ENCODE measurements at places on chromosomes 2 and 18.

DNA sequence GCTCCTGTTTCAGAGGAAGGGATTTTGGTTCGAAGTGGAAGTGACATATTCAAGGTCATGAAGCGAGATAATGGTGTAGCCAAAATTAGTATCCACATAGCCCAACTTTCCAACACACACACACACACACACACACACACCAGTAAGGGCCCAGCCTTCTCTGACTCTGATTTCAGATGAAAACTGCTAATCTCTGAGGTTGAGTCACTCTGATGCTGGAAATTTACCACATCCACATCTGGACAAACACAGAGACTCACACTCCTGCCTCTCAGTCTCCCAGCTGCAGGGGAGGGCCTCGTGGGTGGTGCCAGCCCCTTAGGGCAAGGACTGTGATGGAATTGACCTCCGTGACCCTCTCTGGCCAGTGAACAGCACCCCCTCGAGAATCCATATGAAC, 29.0 kb upstream of the SLC35F6 start:
- DNase-seq = peak; percentile 80

- no peak for DNase-seq
These were observed 226.9 kb upstream of the DTNA start for GRCh38 chr18:34483198-34483597.

GRCh38 chr2:171529914-171530313, 7.6 kb downstream of the CYBRD1 start:
- peak; percentile 20 for DNase-seq

DNA sequence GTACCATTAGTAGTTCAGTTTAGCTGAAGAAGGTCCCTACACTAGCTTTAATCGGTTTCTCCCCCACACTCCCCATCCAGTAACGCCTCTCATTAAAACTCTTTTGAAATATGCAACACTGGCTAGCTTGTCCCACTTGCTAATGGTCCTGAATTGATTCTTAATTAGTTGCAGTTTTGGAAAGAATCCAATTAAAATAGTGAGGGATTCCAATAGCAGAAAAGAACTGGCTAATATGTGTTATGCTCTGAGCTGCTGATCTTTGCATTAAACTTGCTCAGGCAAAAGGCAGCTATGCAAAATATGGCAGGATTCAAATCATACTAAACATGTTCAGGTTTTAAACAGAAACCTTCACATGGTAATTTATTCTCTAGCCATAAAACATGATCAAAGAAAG, 252.5 kb upstream of the HNRNPA3 start:
- no peak for DNase-seq

GRCh38 chr18:26804519-26804918, 61.0 kb downstream of the AQP4 start:
- DNase-seq = peak; percentile 1

- no peak for DNase-seq
These were observed 141.6 kb upstream of the TTC39C start for GRCh38 chr18:23872701-23873550.

DNA sequence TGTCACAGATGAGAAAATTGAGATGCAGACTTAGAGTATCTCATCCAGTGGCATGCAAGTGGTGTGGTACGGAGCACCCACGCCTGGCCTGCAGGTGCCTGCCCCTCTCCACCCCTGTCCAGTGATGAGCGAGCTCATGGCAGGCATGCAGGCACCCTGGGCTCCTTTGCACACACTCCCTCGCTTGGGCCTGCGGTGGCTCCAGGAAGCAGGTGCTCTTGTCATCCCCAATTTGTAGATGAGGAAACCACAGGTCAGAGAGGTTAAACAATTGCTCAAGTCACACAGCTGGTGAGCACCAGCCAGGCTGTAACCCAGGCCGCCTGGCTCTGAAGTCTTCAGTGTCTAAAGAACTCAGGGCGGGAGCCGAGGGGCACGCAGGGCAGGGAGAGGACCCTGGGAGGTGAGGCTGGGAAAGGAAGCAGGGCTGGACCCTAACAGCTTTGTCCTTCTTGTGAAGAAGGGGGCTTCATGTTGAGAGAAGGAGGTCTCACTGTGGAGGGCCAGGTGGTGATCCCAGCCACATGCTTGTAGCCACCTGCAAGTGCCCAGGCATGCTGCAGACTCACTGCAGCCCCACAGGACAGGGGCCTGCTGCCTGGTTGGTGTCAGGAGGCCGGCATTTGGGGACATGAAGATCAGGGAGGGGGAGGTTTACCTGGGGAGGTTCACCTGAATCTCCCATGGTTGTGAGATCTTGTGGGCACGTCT, 166.2 kb downstream of the SH3RF3 start:
- DNase-seq = no peak

GRCh38 chr2:233055362-233055761, 4.8 kb upstream of the INPP5D start:
- no peak for DNase-seq

DNA sequence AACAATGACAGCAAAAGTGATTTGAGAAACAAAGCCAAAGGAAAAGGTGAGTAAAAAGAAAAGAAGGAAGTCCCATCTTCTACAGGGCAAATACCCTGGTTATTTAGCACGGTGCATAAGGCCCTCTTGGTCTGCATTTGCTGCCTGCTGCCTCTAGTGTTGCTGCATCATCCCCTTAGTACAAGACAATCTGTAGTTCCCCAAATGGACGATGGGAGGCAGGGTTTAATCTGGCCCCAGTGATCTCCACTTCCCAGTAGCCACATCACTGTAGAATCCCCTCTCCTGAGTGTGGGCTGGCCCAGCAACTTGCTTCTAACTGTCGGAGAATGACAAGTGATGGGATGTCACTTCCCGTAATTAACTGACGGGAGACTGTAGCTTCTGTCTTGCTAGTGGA, 85.1 kb downstream of the CTAGE1 start:
- no peak for DNase-seq
